Esophagus muscularis mucosa (tissue), 4 donors: ENCODE measurements at places on chromosomes 6 and 20. TPM values are rescaled to one million over a fixed set of nuclear protein-coding genes. Genes with fewer than 3 reads are reported as not detected.

Gene FOXC1
- 19.7 TPM for total RNA-seq

Gene PNPLA1
- not detected for total RNA-seq

Gene PDYN
- not detected for total RNA-seq

Gene COX4I2
- total RNA-seq, result 7.2 TPM

DNA sequence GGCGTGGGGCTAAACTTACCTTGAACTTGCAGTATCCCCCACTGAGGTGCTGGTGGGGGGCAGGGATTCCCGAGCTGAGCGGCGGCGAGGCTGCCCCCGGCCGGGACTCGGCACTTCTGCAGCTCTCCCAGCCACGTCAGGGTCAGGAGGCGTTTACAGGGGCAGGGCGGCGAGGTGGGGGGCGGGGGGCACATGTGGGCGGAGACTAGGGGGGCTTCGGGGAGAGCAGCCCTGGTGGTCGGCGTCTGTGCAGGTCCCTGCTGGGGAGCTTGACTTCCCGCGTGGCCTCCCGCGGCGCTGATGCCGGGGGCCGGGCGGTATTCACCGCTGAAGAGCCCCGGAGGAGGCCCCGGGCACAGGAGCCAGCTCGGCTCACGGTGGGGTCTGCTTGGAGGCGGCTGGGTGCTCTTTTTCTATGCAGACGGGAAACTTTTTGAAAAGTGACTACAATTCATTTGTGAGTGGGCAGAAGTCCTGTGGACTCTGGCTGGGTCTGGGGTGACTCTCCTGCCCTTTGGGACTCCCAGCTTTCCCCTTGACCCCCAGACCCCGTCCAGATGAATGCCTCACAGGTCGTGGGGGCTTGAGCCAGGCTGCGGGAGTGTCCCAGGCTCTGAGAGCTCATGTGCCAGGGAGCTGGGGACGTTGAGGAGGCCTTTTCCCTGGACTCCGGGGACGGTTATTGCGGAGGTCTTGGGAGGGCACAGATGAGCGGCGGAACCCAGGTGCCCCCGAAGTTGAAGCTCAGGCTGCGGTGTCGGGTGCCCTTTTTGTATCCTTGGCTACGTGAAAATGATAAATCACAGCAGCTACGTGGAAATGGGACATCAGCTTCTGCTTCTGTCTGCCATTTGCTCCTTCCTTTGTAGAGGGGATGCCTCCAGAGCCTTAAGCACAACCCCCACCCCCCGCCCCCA, 75.9 kb upstream of the GATA5 start:
- H3K27me3 ChIP-seq, result peaks cover 80% of the 10 kb centered on the region
- peaks cover 46% of the 10 kb centered on the region for H3K4me1 ChIP-seq
- DNase-seq, result no peak
- H3K4me3 ChIP-seq, result peak overlapping the region; percentile 82

GRCh38 chr20:59748619-59749191, 144.4 kb downstream of the PHACTR3 start:
- H3K36me3 ChIP-seq, result no peaks in the 10 kb centered on the region
- DNase-seq, result no peak
- H3K4me1 ChIP-seq, result peaks cover 42% of the 10 kb centered on the region
- H3K4me3 ChIP-seq, result no peak overlapping the region

GRCh38 chr6:29602564-29603361, 17.8 kb downstream of the OR2H2 start:
- no peaks in the 10 kb centered on the region for H3K27me3 ChIP-seq
- DNase-seq, result no peak
- peaks cover 50% of the 10 kb centered on the region for H3K36me3 ChIP-seq
- no peak overlapping the region for H3K27ac ChIP-seq
- no peak overlapping the region for H3K4me3 ChIP-seq

DNA sequence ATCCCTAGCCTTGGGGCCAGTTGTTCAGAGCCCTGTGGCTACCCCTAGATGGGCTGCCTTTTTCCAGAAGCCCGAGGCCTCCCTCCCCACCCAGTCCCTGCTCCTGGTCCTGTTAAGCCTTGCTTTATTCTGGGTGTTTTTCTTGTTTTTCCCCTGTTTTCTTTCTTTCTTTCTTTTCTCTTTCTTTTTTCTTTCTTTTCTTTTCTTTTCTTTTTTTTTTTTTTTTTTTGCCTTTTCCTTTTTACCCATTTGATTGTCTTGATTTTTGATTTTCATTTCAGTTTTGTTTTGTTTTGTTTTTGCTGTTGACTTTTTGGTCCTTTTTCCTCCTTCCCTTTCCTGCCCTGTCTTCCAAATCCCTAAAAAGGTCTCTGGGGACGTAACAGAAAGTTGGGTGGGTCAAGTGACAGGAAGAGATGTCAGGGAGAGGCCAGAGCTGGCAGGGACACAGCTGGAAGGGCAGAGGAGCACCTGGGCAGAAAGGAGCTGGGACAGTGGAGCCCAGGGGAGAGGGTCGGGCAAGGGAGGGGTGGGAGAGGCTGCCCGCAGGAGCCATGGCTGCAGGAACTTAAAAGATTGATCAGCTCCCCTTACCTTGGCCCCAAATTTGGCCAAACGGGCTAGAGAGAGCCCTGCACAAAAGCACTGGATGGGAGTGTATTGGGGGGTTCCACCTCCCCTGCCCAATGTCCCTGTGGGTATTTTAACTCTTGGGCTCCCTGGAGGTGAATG, 27.6 kb downstream of the MYH7B start:
- no peaks in the 10 kb centered on the region for H3K36me3 ChIP-seq
- DNase-seq, result no peak
- peaks cover 8% of the 10 kb centered on the region for H3K4me1 ChIP-seq
- H3K27me3 ChIP-seq, result peaks cover 61% of the 10 kb centered on the region

DNA sequence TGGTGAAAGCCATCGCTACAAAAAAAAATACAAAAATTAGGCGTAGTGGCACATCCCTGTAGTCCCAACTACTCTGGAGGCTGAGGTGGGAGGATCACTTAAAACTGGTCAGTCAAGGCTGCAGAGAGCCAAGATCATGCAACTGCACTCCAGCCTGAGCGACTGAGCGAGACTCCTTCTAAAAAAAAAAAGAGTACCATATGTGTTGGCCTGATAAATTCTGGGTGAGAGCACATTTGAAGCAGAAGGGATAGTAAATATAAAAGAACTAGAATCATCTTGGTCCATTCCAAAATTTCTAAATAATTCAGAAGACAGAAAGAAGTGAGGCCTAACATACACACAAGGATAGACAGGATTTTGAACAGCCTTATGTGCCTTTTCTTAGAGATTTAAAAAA, 2.2 kb downstream of the IBTK start:
- no peaks in the 10 kb centered on the region for H3K27me3 ChIP-seq
- H3K4me1 ChIP-seq, result peaks cover 64% of the 10 kb centered on the region
- peak overlapping the region; percentile 96 for H3K27ac ChIP-seq
- H3K4me3 ChIP-seq, result no peak overlapping the region
- H3K36me3 ChIP-seq, result no peaks in the 10 kb centered on the region

DNA sequence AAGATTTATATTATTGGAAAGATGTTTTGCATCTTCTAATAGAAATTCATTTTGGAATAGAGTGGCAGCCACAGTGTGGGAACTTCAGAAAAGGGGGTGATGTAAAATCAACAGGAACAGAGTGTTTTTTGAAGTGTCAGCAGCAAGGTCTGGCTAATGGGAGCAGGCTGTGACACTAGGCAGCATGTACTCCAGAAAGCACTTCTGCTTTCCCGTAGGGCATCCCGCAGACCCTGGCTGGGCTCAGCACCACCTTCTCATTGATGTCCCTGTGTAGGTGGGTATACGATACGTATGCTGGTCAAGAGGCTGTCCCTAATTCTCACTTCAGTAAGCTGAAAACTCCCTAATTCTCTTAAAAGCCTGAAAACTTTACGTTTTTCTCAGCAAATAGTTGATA, 74.7 kb downstream of the EYA4 start:
- H3K27ac ChIP-seq, result no peak overlapping the region
- no peaks in the 10 kb centered on the region for H3K36me3 ChIP-seq
- no peaks in the 10 kb centered on the region for H3K27me3 ChIP-seq
- H3K4me3 ChIP-seq, result no peak overlapping the region
- no peak for DNase-seq

DNA sequence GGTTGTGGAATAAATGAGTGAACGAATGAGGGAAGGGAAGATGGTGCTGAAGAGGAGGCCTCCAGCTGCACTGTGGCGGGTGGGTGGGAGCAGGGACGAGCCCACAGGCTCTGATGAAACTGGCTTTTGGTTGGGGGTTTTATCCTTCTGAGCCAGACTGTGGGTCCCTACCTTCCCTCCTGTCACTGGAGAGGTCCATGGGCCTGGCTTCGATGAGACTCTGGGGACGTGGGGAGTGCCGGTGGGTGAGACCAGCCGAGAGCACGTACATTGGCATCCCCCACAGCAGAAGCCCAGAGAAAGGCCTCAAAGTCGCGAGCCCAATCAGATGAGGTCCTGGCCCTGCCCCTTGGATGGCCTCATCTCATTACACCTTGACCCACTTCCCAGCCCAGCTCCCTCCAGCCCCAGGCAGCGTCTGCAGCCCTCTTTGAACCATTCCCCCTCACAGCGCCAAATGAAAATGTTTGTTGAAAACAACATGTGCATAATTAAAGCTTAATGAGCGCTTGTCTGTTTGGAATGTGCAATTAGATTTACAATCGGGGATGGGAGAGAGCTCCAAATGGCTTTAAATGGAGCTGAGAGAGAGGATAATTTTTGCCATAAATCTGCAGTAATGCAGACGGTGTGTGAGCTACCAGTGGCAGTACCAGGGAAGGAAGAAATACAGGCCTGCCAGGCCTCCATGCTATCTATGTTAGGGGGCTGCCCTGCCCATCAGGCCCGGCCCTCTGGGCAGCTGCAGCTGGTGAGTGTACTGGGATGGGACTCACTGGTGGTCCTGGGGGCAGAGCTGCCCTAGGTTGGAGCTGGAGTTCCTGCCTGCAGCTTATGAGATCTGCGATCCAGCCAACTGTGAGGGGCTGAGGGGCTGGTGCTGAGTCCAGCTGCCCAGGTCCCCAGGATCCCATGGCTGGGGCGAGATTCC, 47.2 kb downstream of the TOX2 start:
- no peaks in the 10 kb centered on the region for H3K36me3 ChIP-seq
- peaks cover 44% of the 10 kb centered on the region for H3K4me1 ChIP-seq
- H3K27ac ChIP-seq, result no peak overlapping the region
- no peak overlapping the region for H3K4me3 ChIP-seq
